ENCODE measurements at places on chromosomes 2 and 18.

DNA sequence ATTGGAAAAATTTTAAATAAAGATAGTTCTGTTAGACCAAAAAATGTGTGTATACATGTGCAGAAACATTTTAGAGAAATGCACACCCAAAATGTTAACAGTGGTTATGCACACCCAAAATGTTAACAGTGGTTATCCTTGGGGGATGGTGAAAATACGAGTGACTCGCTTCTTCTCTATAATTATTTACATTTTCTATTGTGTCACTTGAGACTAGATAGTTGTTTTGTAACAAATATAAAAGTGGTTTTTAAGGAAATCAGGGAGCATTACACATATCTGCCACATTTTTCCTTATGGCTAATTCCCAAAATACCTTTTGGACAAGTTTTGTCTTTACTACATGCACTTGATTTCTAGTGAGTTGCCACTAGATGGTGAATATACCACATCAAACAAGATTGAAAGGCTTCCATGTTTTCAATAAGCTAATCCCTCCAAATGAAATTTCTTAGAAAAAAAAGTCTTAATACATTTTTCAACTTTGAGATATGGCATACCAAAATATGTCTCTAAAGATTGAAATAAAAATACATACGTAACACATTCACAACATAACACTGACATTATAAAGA lies 9.0 kb upstream of the HIBCH start:
- no peak for DNase-seq

- no peak for DNase-seq
Measured at GRCh38 chr18:25164211-25164847, 187.6 kb downstream of the ZNF521 start.

- no peak for DNase-seq
Measured at GRCh38 chr2:216563646-216564045, 65.0 kb downstream of the RPL37A start.

DNA sequence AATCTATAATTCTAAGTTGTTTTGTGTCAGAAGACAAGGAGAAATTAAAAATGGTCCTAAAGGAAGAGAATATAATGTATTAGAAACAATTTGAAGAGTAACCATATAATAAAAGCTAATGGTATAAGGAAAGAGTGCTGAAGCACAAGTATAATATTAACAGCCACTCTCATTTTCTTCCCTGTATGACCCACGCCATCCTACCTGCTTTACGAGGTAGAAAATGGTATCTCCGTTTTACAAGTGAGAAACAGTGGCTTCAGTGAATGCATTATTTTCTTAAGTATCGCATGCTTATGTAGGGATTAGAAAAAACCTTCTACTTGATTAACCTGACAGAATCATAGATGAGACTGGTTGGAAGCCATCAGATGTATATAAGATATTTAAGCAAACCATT lies 266.2 kb downstream of the CCDC102B start:
- no peak for DNase-seq

GRCh38 chr18:45962461-45962860 lies 4.7 kb downstream of the EPG5 start:
- peak; percentile 68 for DNase-seq

DNA sequence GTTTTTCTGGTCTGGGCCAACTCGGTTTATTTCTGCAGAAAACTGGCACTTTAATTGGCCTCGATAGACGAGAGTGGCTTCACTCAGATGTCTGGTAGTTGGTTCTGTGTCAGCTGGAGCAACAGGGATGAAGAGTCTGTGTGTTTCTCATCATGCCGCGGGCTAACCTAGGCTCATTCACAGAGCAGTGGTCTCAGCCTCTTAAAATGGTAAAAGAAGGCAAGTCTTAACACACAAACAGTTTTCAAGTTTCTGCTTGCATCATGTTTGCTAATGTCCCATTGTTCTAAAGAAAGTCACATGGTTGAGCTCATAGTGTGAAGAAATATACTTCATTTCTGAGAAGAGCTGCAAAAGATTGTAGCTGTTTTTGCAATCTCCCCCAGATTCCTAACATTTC lies 37.5 kb upstream of the ANXA4 start:
- DNase-seq = no peak

DNA sequence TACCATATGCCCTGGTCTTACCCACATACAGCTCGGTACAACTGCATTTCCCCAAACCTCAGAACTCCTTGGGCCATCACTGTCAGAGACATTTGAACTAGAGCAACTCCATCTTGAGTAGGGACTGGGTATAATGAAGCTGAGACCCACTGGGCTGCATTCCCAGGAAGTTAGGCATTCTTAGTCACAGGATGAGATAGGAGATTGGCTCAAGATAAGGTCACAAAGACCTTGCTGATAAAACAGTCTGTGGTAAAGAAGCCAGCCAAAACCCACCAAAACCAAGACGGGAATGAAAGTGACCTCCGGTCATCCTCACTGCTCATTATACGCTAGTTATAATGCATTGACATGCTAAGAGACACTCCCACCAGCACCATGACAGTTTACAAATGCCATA lies 131.3 kb downstream of the PIK3C3 start:
- no peak for DNase-seq
